ENCODE measurements at places on chromosomes 7 and 10.

- DNase-seq: no peak
These were observed 4.4 kb downstream of the UBE2H start for GRCh38 chr7:129948338-129948737.

GRCh38 chr7:73429622-73430505, 3.7 kb upstream of the FZD9 start:
- DNase-seq: no peak

DNA sequence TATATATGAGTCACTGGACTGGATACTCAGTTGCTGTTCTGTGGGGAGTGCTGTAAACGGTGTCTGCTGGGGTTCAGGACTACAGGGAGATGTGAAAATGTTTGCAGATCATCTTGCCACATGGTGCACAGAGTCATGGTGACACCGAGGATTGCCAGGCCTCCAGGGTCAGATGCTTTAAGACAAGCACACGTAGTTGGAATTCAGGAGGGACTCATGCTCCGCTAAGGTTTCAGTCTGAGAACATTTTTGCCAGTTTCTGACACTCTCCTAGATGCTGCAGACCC, 211.3 kb downstream of the CXCL12 start:
- no peak for DNase-seq

GRCh38 chr10:7457478-7458316, 46.9 kb upstream of the SFMBT2 start:
- DNase-seq: no peak

DNA sequence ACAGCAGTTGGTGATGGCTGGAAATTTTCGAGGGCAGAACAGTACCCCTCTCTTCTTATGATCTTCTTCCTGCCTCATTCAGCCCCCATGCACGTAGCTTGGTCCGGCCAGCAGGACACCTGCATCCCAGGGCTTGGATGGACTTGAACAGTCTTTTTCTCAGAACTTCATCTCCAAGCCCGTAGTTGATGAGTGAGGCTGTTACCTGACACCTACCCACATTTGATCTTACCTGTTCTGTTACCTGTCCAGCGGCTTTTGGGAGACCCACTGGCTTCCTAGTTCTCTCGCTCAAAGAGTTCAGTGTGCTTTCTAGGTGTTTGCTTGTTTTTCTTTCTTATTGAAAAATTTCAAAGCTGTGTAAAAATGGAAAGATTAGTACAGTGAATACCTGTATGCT, 212.2 kb downstream of the CUX1 start:
- no peak for DNase-seq

DNA sequence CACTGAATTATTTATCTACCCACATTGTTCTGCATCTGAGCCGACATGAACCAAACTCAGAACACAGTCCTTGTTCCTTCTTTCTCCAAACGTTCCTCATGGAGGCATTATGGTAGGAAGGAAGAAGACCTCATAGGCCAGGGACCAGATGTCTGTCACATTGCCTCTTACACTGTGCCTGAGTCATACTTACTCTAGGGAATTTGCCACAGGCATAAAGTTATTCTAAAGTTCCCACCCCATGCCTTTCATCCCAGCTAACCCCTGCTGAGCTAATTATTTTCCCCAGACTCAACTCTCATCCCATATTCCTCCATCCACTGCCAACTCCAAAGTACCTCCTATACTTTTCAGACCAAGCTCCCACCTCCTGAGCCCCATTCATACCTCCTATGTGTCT, 21.2 kb downstream of the MAT1A start:
- no peak for DNase-seq

GRCh38 chr10:112374724-112375541, 1.0 kb downstream of the ACSL5 start:
- DNase-seq: peak; percentile 50

DNA sequence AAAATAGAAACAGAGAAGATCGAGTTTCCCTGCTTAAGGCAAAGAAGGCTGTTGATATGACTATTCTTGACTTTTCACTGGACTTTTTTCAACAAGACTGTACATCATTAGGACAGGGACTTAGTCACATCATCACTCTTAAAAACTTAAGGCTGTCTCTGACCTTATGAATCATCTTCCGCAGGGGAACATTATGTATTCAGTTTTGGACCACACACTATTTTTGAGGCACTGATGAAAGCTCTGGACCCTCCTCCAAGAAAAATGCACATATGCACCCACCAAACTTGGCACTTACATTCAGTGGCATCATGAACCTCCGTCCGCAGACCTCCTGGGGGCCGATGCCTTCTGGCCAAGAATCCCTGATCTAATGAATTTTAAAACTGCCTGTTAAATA, 96.4 kb downstream of the CALD1 start:
- DNase-seq: no peak

DNA sequence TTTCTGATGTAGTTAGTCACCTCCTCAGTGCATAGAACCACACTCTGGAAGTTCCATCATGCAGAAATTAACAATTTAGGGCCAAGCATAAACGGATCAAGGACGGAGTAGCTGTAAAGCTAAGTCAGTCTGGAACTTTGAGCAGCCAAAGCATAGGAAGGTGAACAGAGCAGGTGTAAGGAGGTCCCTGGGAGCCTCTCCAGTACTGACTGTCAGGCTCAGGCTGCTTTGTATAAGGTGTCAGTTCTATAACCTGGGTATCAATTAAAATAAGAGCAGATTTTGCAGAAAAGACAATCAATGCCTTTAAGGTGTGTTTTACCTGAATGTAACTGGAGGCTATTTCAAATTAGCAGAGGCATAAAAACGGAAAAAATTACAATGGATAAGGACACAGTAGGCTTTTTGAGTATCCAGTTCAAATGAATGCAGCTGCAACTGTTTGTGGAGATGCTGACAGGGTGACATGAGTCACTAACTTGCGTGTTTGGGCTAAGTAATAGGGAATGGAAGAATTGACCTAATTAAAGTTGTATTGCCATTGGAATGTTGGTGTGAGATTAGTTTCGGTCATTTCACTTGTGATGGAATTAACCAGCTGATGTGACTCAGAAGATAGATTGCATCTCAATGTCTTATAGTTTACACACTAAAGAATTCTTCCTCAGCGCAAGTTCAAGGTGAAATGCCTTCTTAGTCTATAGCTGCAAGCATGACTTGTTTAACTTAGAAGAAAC, 417.9 kb upstream of the CNTNAP2 start:
- no peak for DNase-seq

DNA sequence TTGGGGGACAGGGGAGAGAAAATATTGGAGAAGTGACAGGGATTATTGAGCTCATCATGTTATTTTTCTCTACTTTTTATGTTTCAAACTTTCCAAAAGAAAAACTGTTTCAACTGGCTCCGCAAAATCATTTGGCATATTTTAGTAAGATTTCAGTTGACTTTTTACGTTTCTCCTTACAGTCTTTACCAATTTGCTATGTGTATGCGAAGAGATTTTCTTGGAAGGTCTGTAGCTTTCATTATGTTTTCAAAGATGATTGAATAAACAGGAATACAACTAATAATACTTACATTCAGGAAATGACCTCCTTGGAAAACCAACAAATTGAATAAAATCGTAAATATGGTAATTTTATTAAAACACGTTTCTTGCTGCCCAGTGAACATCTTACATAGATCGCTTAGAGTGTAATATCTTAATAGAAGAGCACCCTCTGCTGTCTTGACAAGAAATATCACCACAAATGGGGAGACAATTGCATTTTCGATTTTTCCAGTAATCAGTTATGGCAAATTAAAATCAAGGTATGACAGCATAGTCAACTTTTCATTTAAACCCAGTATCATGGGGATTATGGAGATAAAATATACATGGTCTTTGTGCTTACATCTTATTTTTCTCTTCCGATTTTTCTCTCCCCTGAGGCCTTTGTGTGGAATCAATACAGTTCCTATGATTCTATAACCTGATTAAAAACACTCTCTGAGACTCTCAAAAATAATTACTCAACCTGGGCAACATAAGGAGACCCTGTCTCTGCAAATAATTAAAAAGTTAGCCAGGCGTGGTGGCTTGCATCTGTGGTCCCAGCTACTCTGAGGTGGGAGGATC, 43.1 kb downstream of the MBL2 start:
- DNase-seq: peak; percentile 47

- no peak for DNase-seq
These were observed 22.9 kb upstream of the AOC1 start for GRCh38 chr7:150829426-150829825.

DNA sequence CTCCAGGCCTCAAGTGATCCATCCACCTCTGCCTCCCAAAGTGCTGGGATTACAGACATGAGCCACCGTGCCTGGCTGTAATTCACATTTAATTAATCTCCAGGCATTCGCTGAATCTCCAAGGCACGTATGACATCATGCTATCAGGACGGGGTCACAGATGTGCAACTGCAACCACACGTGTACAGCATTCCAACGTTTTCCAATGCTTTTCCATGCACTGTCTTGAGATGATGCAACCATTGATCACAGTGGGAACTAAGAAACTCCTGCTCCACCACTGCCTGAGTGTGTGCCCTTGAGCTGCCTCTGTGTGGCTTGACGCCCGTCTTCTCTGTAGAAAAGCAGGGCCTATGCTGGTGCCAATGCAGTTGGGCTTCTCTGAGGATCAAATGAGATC, 119.8 kb upstream of the LYZL2 start:
- no peak for DNase-seq

GRCh38 chr7:36272211-36272566, 117.5 kb upstream of the ANLN start:
- no peak for DNase-seq

- no peak for DNase-seq
These were observed 95.3 kb upstream of the IL6 start for GRCh38 chr7:22631730-22632129.

DNA sequence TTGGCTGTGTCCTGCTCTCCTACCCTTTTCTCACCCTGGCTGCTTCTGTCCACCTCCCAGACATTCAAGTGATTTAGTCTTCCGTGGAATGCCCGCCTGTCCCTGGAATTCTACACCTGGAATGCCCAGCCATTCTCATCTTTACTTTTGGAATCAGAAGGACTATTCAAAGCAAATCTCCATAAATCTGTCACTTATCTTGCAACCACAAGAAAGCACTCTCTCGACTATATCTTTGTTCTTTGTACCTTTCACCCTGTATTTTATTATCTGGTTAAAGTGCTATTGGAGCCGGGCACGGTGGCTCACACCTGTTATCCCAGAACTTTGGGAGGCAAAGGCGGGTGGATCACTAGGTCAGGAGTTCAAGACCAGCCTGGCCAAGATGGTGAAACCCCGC, 79.3 kb upstream of the KMT2E start:
- no peak for DNase-seq

- no peak for DNase-seq
These were observed 59.1 kb downstream of the ANKRD26 start for GRCh38 chr10:27041196-27041595.

DNA sequence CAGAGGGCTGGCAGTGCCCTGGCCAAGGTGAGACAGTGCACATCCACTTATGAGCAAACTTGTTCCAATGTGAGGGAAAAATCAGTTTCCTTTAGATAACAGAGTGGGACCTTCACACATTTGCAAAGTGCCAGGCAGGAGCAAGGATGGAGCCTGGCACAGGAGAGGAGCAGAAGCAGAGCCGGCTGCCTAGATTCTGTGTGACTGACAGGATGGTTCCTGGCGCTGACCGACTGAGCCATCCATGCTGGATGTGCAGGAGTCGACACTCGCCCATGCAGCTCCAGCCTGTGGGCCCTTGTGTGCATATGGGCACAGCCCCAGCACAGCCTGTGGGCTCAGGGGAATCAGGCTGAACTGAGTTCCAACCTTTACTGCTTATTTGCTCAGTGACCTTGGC, 346.5 kb downstream of the GRID1 start:
- DNase-seq: no peak

DNA sequence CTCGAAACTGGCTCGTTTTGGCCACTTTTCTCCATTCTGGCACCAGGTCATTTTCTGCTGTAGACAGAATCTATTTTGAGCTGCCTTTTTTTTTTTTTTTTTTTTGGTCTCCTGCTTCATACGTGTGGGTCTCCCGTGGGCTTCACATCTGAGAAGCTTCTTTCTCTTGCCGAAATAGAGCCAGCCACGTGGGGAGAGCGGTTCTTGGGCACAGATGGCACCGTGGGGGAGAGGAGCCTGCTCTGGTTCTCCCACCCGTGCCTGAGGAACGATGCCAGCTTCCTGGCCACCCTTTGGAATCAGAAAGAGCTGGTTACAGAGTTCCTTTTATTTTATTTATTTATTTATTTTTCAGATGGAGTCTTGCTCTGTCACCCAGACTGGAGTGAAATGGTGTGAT, 48.7 kb upstream of the OCM2 start:
- no peak for DNase-seq

DNA sequence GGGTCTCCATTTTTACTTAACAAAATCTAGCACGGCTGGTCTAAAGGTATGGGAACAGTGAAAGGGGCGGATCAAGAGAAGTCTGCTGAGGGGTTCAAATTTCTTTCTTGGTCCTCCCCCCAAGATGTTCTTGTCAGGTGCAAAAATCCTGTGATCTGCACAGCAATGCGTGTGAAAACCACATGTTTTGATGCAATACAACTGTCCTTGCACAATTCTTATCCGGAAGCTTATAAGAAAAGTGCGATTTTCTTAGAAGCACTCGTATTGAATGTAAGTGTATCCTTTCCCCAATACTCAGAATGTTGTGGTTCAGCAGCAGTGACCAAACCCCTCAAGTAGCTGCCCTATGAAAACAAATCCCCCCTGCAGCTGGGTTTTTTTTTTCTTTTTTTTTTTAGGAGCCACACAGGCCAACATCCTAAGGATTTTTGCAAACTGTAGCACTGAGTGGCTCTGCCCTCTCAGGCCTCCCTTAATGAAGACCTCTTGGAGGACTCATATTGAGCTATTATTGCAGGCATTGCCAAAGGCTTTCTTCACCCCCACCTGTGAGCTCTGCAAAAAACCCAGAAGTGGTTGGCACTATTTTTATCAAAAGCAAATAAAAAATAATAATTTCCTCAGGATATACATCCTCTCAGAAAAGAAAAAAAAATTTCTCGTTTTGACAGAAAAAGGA, 151.9 kb upstream of the ITGB1 start:
- no peak for DNase-seq

DNA sequence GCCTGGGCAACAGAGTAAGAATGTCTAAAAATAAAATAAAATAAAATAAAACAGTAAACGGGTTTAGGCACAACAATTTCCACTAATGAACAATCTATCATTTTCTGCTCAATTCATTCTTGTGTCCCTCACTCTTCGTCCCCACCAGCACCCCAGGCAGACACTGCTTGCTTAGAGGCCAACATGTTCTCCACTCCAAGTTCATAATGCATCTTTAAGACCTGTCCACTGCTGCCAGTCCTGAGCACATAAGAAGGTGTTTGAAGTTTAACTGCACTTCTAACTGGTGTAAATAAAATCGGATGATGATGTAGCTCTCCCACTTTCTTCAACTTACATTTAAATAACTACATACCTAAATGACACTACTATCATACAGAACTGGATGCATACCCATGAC, 13.2 kb downstream of the PDLIM1 start:
- DNase-seq: no peak

GRCh38 chr10:71319042-71319799, at the start of gene SLC29A3:
Gene SLC29A3 (plus strand): TSS chr10:71319259. CDS start chr10:71319310, 51 bp downstream.
- DNase-seq: peak; percentile 94

- DNase-seq: no peak
These were observed 1.9 kb upstream of the NDUFB2 start for GRCh38 chr7:140694592-140694991.

GRCh38 chr10:17764142-17764541, 12.1 kb downstream of the TMEM236 start:
- no peak for DNase-seq

GRCh38 chr7:8560501-8560900, 127.1 kb downstream of the NXPH1 start:
- no peak for DNase-seq

- no peak for DNase-seq
These were observed 21.1 kb downstream of the SPAG6 start for GRCh38 chr10:22366435-22366703.
